Liver (tissue), 10 donors: ENCODE measurements at places on chromosomes 6 and 20. TPM values are rescaled to one million over a fixed set of nuclear protein-coding genes. Genes with fewer than 3 reads are reported as not detected.
A peak's percentile ranks its signal among the peaks of the same experiment; 100 is the strongest.

ULBP3 gene
- polyA plus RNA-seq, result not detected

SPATA25 gene
- polyA plus RNA-seq, result 0.43 TPM

HLA-DOB gene
- polyA plus RNA-seq, result 0.67 TPM

BTN2A1 gene
- polyA plus RNA-seq, result 2.7 TPM

DNA sequence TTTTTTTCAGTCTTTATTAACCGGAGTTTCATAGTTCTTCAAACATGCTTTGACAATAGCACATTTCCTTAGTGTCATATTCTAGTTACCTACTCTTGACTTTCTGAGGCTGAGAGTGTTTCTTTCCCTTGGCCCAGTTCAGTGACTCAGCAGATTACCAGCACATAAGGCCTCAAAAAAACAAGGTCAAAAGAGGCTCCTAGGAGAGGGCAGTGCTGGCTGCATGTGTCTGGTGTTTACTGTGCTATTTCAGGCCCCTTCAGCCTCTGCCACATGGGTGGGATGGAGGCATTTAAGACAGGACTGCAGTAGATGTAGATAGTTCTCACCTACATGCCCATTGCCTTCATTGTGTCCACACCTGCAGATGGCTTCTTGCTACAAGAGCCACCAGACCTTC is 198.2 kb upstream of the SSTR4 start:
- H3K4me1 ChIP-seq, result no peaks in the 10 kb centered on the region
- H3K4me3 ChIP-seq, result no peak overlapping the region
- DNase-seq, result no peak
- no peak overlapping the region for H3K27ac ChIP-seq
- H3K36me3 ChIP-seq, result no peaks in the 10 kb centered on the region

- peaks cover 4% of the 10 kb centered on the region for H3K36me3 ChIP-seq
- H3K27me3 ChIP-seq, result no peaks in the 10 kb centered on the region
- H3K4me1 ChIP-seq, result no peaks in the 10 kb centered on the region
- DNase-seq, result no peak
- H3K27ac ChIP-seq, result no peak overlapping the region
- H3K4me3 ChIP-seq, result no peak overlapping the region
Observed at GRCh38 chr6:5215799-5216198, 45.0 kb downstream of the LYRM4 start.

DNA sequence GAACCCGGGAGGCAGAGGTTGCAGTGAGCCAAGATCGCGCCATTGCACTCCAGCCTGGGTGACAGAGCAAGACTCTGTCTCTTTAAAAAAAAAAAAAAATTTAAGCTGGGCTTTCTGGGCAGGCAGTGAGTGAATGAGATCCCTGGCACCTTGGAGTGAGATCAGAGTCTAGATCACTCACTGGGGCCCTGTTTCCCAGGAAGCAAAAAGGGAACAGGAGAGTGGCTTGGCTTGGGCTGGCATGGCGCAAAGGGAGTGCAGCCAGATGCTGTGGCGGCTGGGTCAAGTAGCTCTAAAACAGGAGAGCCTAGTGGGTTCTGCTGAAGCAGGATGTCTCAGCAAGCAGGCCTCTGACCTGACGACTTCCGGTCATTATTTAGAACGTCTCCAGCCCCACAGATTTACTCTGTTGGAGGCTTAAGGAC is 10.4 kb downstream of the PLCG1 start:
- no peaks in the 10 kb centered on the region for H3K36me3 ChIP-seq
- H3K27ac ChIP-seq, result no peak overlapping the region
- no peak overlapping the region for H3K4me3 ChIP-seq
- no peaks in the 10 kb centered on the region for H3K27me3 ChIP-seq

GRCh38 chr20:40339661-40340449 is 349.2 kb downstream of the MAFB start:
- H3K4me1 ChIP-seq, result no peaks in the 10 kb centered on the region
- no peak overlapping the region for H3K27ac ChIP-seq
- H3K27me3 ChIP-seq, result no peaks in the 10 kb centered on the region
- DNase-seq, result no peak

DNA sequence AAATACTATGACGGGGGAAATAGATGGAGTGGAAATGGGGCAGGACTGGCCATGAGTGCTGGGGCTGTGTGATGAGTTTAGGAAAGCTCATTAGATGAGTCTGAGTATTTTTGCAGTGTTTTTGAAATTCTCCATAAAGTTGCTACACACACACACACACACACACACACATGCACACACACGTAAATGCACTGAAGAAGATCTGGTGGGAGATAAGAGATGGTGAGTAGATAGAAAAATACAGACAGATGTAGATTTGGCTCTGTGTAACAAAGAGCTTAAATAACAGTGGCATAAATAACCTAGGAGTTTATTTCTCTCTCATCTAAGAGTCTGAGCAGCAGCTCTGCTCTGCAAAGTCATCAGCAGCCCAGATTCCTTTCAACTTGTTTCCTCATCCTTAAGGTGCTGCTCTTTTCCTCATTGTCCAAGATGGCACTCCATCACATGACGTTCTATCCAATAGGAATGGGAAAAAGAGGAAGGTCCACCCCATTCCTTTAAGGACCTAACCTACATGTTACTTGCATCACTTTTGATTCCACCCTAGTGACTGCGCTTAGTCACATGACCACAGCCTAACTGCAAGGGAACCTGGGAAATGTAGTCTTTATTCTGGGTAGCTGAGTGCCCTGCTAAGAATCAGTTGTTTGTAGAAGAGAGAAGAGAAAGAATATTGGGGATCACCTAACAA is 76.4 kb downstream of the EYA2 start:
- no peaks in the 10 kb centered on the region for H3K27me3 ChIP-seq
- no peaks in the 10 kb centered on the region for H3K4me1 ChIP-seq
- no peak for DNase-seq
- no peaks in the 10 kb centered on the region for H3K36me3 ChIP-seq
- H3K27ac ChIP-seq, result no peak overlapping the region
- H3K4me3 ChIP-seq, result no peak overlapping the region

DNA sequence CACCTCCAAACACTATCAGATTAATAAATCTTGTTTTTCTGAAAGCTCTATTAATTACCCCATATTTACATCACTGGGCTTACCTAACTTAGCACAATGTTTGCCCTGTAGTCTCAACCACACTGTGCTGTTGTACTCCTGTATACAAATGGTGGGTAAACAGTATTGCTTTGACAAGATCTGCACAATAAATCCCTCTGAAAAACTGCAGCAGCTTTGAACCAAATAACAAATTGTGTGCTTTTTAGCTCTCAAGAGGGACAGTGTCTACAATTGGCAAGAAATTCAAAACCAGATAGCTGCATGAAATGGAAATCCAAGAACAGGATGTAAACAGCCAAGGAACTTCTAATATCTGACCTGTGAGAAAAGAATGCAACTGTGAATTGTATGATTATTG is 10.4 kb downstream of the KIF6 start:
- no peaks in the 10 kb centered on the region for H3K36me3 ChIP-seq
- no peak for DNase-seq
- H3K4me3 ChIP-seq, result no peak overlapping the region
- H3K27ac ChIP-seq, result no peak overlapping the region
- no peaks in the 10 kb centered on the region for H3K27me3 ChIP-seq

- H3K27ac ChIP-seq, result no peak overlapping the region
- H3K27me3 ChIP-seq, result peaks cover 3% of the 10 kb centered on the region
- no peak overlapping the region for H3K4me3 ChIP-seq
- H3K36me3 ChIP-seq, result no peaks in the 10 kb centered on the region
Observed at GRCh38 chr6:165635965-165636364, 27.1 kb downstream of the PDE10A start.

DNA sequence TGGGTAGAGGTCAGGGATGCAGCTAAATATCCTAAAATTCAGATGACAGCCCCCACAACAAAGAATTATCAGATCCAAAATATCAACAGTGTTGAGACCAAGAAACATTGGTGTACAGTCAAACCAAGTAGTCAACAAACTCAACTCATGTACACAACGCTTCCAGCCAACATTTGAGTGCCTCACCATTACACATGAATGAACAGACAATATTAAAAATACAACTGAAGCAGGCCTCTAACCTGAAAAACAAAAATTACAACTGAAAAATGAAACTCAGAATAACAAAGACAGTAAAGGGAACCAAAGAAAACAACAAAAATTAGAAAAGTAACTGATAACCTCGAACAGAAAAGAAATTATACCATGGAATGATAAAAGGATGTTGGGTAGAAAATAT is 46.2 kb downstream of the HACE1 start:
- no peak overlapping the region for H3K27ac ChIP-seq
- no peak for DNase-seq
- H3K4me3 ChIP-seq, result no peak overlapping the region
- H3K36me3 ChIP-seq, result no peaks in the 10 kb centered on the region
- H3K27me3 ChIP-seq, result no peaks in the 10 kb centered on the region
- no peaks in the 10 kb centered on the region for H3K4me1 ChIP-seq

GRCh38 chr6:90478278-90478677 is 108.6 kb downstream of the MAP3K7 start:
- no peaks in the 10 kb centered on the region for H3K4me1 ChIP-seq
- no peak for DNase-seq
- no peaks in the 10 kb centered on the region for H3K27me3 ChIP-seq
- no peak overlapping the region for H3K4me3 ChIP-seq

DNA sequence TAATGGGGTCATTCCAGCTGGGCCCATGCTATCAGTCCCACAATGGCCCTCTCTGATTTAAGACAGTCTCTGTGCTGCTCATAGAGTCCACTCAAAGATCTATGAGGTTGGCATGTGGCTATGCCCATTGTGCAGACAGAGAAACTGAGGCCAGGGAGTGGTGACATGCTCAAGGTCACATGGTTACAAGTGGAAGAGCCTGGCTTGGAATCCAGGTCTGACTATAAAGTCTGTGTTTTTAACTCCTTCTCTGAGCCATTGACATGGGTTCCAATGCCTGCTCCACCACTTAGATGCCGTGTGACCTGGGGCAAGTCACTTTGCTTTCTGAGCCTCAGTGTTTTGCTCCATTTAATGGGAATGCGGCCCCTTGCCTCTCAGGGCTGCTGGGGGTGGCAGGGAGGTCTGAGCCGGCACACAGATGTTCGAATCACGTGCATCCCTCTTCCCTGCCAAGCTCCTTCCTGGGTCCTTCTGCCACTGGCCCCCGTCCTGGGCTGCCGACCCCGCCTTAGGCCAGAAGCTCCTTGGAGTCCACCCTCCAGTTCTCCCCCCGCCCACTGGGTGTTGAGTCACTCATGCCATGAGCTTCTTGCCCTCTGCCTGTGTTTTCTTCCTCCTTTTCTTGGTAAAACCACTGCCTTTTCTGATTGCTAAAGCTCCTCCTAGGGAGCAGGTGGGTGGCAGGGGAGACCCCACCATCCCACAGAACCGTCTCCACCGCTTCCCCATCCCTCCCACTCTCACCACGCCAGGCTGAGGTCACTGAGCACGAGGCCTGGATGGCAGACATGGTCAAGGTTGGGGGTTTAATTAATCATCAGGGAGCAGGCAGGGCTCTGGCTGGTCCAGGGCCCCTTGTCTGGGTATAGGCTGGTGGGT is 35.7 kb downstream of the CEBPB start:
- H3K27me3 ChIP-seq, result no peaks in the 10 kb centered on the region
- H3K36me3 ChIP-seq, result no peaks in the 10 kb centered on the region
- no peak overlapping the region for H3K4me3 ChIP-seq
- peaks cover 4% of the 10 kb centered on the region for H3K4me1 ChIP-seq

DNA sequence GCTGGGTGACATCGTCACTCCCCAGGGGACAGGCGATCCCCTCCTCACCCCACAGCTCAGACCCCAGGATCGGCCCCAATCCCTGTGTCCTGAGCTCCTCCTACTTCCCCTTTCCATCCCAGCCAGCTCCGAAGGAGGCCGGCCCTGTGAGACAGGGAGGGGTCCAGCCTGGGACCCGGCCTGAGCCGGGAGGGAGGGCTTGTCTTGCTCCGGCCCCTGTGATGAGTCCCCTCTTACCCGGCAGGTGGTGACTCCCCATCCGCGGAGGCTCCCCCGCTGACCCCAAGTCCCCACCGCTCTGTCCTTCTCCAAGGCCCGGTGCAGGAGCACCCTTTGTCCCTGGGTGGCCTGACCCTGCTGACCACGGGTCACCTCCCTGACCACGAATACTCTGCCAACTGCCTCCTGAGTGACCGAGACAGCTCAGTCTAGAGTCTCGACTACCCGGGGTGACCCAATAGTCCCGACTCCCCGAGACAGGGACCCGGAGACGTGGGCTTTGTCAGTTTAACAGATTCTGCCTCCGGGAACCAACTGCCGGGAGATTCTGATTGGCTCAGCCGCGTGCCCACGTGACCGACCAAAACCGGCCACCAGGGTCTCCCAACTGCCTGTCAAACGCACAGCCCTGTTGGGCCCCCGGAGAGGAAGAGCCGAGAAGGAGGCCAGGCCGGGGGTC is 187.4 kb upstream of the PROKR2 start:
- no peaks in the 10 kb centered on the region for H3K4me1 ChIP-seq
- no peaks in the 10 kb centered on the region for H3K36me3 ChIP-seq
- peak overlapping the region; percentile 22 for H3K27ac ChIP-seq
- peak overlapping the region; percentile 37 for H3K4me3 ChIP-seq
- H3K27me3 ChIP-seq, result no peaks in the 10 kb centered on the region
- DNase-seq, result peak; percentile 45
